ENCODE measurements at places on chromosomes 1 and 21.

- DNase-seq: no peak
Measured at GRCh38 chr21:16195538-16195910, 465.7 kb downstream of the USP25 start.

DNA sequence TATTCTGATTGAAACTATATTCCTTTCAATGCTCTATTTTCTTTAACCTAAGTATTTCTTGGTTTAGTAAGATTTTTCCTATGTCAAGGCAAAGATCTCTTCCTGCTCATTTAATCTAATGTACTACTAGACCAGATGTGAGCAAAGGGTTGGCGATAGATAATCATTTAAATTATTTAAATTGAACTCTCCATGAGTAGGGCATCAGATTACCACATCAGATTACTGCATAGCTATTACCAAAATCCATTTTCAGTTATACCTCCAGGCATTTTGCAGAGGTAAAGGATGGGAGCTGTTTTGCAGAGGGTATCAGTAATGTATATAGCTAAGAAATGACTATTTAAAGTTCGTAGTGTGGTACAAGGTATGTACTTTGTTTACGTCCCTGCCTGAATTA lies 607.9 kb downstream of the PTPRC start:
- DNase-seq: no peak

GRCh38 chr1:183443011-183443410 lies 24.8 kb upstream of the NMNAT2 start:
- no peak for DNase-seq

- no peak for DNase-seq
Measured at GRCh38 chr1:152880907-152881306, 2.8 kb downstream of the SMCP start.

DNA sequence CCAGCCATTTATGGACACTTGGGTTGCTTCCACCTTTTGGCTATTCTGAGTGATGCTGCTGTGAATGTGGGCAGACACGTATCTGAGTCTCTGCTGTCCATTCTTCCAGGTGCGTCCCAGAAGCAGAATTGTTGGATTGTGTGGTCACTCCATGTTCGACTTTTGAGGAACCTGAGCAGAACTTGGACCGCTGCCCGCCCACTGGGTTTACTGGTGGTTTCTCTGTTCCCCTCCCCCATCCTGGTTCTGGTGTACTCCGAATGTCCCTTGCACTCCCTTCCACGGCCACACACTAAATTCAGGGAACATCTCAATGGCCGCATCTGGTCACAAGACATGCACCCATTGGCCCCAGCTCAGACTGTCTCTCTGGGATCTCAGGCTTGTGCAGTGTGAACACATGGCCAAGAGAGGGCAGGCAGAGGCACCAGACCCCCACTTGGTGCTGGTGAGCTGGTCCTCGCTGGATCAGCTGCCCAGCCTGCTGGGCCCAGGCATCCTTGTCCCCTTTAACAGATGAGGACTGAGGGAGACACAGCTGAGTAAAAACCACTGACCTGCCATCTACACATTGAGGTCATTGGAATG lies 565.1 kb downstream of the NPHP4 start:
- no peak for DNase-seq

DNA sequence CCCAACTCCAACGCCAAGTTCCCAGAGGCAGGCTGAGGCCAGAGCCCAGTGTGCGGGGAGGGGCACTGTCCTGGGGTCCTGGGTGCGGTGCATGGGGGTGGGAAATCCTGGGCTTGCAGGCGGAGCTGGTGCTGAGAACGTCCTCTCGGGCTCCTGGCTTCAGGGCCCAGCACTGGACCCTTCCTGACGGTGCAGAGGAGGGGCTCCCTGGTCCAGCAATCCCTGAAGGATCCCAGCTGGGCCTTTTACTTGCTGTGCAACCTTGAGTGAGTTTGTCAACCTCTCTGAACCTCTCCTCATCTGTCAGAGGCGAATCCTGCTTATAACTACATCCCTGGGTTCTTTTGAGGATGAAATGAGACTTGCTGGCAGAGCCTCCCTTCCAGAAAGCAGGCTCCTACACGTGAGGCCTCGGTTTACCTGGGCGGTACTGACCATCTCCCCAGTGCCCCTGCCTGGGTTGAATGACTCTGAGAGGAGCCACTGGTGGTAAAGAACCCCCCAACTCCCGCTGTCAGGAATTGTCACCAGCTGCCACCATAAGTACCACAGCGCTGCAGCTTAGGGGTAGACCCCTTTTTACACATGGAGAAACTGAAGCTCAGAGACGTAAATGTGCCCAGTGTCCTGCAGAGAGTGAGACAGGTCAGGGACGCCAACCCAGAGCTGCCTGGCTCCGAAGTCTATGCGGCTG lies 77.3 kb downstream of the DHRS3 start:
- no peak for DNase-seq

DNA sequence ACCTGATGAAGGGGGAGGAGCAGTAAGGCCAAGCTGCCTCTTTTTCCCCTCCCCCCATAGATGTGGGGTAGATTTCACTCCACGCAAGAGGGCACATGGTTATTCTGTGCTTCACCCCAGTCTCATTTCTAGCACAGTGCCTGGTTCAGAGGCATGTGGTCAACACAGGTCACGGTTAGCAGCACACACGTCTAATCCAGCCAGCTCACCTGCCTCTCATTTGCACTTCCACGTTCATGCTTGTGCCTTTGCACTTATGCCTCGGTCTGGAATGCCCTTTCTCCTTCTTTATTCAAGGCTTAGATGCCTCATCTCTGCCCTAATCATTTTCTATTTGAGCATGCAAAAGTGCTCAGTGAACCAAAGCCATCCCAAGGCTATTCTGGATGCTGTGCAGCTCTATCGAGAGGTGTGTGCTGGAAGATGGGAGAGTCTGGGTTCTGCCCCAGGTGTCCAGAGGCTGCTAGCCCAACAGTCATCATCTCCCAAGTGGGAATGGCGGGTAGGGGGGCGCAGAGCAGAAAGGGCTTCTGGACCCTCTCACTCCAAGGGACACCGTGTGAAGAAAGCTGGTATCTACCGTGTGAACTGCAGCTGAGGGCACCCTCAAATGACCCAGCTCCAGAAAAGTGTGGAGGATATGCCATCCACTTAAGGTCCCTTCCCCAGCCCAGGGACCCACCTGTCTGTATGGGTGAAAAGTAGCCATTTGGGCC lies 2.1 kb upstream of the A3GALT2 start:
- DNase-seq: no peak

GRCh38 chr1:51058858-51059257 lies 43.2 kb upstream of the C1orf185 start:
- no peak for DNase-seq

Data from stimulated activated CD4-positive, alpha-beta T cell treated with anti-CD3 and anti-CD28 coated beads, Interleukin-2, amount 100 ng/mL, for 4 hours (primary cell).